ENCODE measurements at places on chromosomes 4 and X.

DNA sequence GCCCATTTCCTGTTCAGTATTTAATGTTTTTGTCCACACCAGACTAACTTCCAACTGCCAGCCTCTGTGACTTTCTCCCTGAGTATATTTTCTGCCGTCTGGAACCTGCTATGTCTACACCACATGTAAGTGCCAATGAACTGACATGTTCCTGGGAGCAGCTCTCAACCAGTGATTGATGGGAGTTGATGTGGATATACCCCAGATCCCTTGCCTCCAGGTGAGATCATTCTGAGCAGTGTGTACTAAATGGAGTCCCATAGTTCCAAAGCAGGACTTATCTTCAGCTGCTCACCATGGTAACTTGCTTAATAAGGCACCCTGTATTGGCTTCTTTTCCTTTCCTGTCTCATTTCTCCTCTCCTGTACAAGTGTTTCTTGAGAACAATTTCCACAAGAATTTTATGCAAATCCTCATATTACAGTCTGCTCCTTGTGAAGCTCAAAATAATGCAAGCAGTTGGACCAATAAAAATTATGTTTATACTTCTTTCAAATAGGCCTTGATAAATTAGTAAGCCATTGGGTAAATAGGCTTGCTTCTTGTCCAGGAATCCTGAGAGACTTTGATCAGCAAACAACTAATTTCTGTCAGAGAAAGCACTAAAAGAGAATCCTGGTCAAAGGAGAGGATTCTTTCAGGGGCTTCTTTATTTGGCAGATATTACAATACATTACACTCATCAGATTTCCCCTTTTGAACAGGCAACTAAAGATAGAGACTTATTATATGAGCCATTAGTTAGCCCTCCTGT, 911.7 kb upstream of the NDST4 start:
- DNase-seq: no peak

GRCh38 chr4:184444953-184445309, 29.4 kb downstream of the IRF2 start:
- DNase-seq: no peak

- no peak for DNase-seq
Observed at GRCh38 chrX:147917700-147918695, 6.3 kb downstream of the FMR1 start.

DNA sequence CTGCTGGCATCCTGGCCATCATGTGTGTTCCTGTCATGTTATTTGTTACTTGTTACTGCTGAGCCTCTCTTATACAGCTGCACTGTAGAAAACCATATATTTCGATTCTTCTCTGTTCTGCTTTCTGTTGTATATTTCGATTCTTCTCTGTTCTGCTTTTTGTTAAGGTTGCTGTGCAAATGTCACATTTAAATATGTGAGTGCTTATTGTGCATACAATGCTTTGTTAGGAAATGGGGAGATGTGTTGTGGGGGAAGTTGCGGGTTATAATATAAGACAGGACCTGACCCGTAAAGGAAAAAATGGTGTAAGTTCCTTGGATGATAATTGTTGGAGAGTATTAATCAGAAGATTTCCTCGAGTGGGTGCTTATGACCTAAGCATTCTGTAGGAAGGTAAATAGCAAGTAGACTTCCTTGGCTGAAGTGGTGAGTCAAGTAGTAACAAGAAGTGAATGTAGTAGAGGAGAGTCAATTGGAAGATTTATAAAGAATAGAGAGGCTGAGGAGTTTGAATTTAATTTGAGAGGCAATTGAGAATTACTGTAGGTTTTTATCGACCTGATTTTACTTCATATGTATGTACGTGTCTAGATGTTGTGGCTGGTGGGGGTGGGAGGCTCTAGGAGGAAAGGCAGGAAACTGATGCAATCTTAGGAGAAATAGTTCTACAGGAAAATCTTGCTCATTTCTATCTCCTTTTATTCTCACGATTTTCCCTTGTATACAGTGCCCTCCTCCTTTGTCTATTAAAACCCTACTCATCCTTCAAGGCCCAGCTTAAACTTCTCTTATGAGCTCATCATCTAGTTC, 8.5 kb downstream of the OGT start:
- no peak for DNase-seq

- DNase-seq: no peak
Observed at GRCh38 chr4:59200992-59201391, 1999.1 kb upstream of the ADGRL3 start.

- DNase-seq: no peak
Observed at GRCh38 chr4:185817403-185817818, 5.4 kb upstream of the SORBS2 start.

DNA sequence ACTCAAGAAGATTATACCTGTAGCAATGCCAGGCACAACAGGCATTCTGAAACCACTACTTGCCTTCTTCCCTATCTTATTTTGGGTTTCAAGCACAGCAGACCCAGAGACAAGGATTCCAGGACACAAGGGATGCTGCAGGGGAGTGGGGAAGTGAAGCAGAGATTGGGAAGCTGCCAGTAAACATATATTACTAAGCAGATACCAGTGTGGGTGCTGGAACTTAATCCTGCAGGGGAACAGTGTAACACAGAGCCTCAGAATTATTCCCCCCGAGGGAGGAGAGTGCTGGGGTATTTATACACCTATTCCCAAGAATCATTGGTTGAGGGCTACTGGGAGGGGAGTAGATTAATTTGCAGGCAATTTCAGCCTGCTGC, 33.3 kb upstream of the MAML3 start:
- no peak for DNase-seq

- DNase-seq: no peak
Observed at GRCh38 chrX:41808047-41808446, 84.1 kb downstream of the GPR82 start.

GRCh38 chrX:149682956-149683947, 28.6 kb upstream of the MAGEA11 start:
- no peak for DNase-seq

DNA sequence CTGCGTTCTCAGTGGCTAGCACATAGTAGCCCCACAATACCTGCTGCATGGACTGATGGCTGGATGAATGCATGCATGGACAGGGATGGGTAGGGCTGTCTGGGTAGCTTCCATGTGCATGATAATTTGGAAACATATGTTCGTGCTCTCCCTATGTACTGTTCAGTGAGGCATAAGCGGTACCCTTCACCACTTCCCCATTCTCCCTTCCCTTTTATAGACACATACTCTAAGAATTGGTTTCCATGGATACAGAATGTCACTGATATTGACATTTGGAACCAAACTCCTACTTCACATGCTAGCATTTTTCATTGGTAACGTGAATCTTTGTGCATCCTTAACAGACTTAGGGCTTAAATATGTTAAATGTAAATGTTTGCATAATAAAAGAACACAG, 20.4 kb downstream of the USP46 start:
- no peak for DNase-seq

GRCh38 chrX:6849716-6850414, 297.6 kb upstream of the STS start:
- DNase-seq: peak; percentile 5

DNA sequence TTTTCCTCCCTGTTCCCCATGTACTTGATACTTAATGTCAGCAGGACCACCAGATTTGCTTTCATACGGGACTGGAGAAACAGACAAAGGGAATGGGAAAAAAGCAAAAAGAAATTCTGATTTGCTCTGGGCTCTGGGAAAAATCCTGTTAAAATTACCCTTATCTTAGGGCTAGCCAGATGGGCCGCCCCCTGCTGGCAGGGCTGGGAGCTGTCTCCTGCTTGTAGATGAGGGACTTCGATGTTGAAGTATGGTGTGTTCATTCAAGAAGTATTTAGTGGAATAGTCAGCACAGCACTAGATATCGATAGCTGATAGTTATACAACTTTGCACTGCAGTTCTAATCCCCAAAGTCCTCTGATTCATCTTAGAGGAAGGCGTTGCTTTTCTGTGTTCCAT, 45.8 kb downstream of the BCORL1 start:
- peak; percentile 25 for DNase-seq

- no peak for DNase-seq
Observed at GRCh38 chr4:169622566-169622965, 2.2 kb downstream of the CLCN3 start.

DNA sequence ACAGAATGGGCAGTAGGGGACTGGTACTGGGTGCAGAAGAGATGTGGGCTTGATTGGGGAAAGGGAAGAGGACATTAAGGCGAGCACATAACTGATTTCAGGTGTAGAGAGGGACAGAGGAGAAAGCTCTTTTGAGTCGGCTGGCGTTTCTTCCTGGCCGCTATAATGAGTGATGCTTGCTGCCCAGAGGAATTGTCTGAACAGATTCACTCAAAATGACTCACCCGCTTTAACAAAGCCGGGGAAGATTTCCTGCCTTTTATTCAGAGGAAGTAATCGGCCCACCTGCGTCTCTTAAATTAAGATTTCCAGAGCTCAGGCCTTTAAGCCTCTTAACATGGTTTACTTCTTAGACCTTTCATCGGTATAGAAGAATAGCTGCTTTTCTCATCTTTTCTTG, 102.1 kb upstream of the AP1S2 start:
- DNase-seq: no peak

- peak; percentile 96 for DNase-seq
Observed at GRCh38 chr4:28287831-28288233, 1427.2 kb downstream of the STIM2 start.

GRCh38 chr4:41256131-41256739, 493 bp upstream of the UCHL1 start:
- no peak for DNase-seq
